ENCODE measurements at places on chromosomes 6 and 20. TPM values are rescaled to one million over a fixed set of nuclear protein-coding genes. Genes with fewer than 3 reads are reported as not detected.

The MRPS18B gene
- total RNA-seq: 69.1 TPM

The ESR1 gene
- 0.03 TPM for total RNA-seq

The TRMT11 gene
- total RNA-seq: 34.3 TPM

The ULBP3 gene
- 2.4 TPM for total RNA-seq

The FRMD1 gene
- 0.15 TPM for total RNA-seq
